Kidney (tissue), 22 donors: ENCODE measurements at places on chromosomes 6 and 20. TPM values are rescaled to one million over a fixed set of nuclear protein-coding genes. Genes with fewer than 3 reads are reported as not detected.

- DNase-seq: no peak
These were observed 105.8 kb downstream of the JARID2 start for GRCh38 chr6:15351631-15352030.

NNAT gene
- total RNA-seq: 0.25 TPM

- DNase-seq: no peak
These were observed 141.7 kb upstream of the RPS6KA2 start for GRCh38 chr6:166768761-166769160.

MEP1A gene
- 0.09 TPM for total RNA-seq

DNA sequence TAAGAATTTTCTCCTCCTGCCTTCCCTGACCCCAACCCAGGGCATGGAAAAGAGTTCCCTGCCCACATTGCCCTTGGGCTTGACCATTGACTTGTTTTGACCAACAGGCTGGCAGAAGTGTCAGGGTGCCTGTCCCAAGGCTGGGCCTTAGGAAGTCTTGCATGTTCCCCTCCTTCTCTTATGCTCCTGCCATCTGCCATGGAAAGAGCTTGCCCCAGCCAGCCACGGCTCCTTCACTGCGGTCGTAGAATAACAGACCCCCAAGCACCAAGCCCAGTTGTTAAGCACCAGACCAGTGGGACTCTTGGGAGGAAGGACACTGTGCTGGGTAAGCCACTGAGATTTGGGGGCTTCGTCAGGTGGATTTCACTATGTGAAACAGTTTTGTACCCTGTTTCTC lies 53.6 kb downstream of the SNX5 start:
- no peak for DNase-seq

DNA sequence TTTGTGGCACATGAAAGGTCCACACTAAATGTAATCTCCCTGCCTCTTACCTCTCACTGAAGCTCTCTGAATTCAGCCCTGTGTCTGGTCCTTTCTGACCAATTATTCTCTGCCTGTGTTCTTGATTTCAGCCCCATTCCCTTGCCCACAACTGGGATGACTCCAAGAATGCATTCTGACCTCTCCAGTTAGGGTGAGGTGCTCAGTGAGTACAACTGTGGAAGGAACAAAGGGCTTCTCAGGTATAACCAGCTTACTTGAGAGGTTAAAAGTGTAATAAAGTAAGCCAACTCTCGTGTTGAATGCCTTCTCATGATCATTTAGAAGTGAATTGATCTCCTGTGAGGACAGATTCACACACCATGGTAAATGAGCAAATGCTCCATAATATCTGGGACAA lies 88.1 kb downstream of the GCLC start:
- DNase-seq: no peak

OPN5 gene
- total RNA-seq: 0.16 TPM

DNA sequence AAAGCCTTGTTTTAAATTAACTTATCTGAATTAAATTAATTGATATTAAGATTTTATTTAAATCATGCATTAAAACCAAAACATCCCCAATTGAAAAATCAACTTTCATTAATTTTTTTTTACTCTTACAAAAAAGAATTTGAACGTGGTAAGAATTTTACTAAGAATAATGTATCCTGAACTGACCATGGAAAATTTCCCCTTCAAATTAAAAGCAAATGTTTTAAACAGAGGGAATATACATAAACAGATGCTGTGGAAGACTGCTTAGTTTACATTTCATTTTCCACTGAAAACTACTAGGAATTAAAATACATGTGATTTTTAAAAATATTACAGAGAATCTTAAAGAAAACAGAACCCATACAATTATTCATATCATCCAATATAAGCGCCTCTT lies 2.3 kb downstream of the RNF24 start:
- DNase-seq: no peak

PSORS1C2 gene
- not detected for total RNA-seq

DNA sequence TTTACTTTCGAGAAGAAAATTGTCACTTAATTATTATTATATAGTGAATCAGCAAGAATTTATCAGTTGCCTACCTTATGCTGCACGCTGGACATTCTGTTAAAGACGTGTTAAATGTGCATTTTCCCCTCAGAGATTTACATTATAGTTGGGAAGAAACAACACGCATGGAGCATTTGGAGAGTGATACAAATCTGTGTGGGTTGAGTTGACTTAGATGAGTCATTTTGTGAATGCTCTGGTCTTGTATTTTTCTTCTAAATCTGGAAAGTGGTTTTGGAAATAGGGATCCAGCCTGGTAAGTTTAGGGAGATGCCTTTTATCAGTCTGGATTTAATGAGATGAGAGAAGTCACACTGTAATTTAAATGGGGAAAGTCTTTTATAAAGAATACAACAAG lies 24.0 kb upstream of the SMIM26 start:
- DNase-seq: no peak

GRCh38 chr6:30612213-30612612 lies 4.8 kb downstream of the PPP1R10 start:
- DNase-seq: no peak

- no peak for DNase-seq
These were observed 754.8 kb upstream of the DEFB115 start for GRCh38 chr20:30502670-30503069.

GRCh38 chr6:170529839-170530469 lies 23.2 kb downstream of the PSMB1 start:
- peak; percentile 90 for DNase-seq

RANBP9 gene
- total RNA-seq: 29.0 TPM

DNA sequence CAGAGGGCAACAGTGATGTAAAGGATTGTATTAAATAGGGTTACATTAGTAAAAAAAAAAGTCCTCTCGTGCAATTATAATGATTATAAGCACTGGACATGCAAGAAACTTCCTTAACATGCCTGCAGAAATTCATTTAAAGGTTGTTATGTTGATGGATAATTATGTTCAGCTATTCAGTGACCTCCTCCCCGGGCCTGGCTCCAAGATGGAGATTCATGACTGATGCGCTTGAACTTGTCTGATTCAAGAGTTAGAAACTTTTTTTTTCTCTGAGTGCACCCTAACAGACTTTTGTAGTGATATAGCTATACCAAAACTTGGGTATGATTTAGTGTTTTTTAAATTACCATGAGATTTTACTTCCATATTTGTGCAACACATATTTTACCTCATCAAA lies 1170.0 kb upstream of the CITED2 start:
- DNase-seq: no peak

GRCh38 chr6:43189776-43190304 lies 7.8 kb downstream of the CUL9 start:
- DNase-seq: no peak

VSTM2L gene
- 4.1 TPM for total RNA-seq

GRCh38 chr6:168292826-168293225 lies 26.8 kb downstream of the DACT2 start:
- DNase-seq: peak; percentile 61

DNA sequence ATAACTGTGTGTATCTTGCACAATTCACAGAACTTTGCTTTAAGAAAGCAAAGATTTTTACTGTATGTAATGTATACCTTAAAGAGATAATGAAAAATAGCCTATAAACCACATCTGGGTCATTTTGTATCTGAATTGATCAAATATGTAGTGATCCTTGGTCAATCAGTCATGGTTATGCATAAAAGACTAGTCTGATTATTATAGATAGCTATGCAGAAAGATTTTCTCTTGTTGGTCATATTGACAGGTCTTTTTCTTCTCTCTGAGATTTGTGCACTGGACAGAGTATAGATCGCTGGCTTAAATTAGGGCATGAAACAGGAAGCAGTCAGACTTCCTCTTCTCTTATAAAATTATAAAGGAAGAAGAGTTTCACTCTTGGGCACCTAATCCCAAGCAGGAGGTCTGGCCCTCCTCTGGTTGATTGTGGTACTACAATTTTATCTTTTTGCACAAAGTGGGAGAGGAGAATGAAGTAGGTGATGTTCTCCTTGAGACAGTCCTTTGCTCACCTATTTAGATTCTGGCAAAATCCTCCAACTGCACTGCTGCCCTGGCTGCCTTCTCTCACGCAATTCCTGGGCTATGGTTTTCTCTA lies 380.9 kb upstream of the RGS17 start:
- no peak for DNase-seq

- peak; percentile 36 for DNase-seq
These were observed 7.8 kb downstream of the NAA20 start for GRCh38 chr20:20024942-20025341.

NOP56 gene
- total RNA-seq: 110 TPM

DNA sequence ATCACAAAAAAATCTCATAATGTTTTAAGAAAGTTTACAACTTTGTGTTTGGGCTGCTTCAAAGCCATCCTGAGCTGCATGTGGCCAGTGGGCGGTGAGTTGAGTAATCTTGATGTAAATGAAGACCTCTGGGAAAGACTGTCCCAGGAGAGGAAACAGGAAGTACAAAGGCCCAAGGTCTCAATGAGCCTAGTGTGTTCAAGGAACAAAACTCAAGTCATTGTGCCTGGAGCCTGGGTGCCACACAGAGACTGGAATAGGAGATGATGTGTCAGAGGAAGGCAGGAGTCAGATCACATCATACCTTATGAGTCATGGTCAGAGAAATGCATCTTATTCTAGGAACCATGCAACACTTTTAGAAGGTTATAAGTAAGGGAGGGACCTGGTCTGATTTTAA lies 51.5 kb downstream of the COL19A1 start:
- DNase-seq: no peak

CPNE5 gene
- 7.1 TPM for total RNA-seq

GRCh38 chr20:63766695-63767426 lies 27.3 kb downstream of the SLC2A4RG start:
- DNase-seq: peak; percentile 49

DNA sequence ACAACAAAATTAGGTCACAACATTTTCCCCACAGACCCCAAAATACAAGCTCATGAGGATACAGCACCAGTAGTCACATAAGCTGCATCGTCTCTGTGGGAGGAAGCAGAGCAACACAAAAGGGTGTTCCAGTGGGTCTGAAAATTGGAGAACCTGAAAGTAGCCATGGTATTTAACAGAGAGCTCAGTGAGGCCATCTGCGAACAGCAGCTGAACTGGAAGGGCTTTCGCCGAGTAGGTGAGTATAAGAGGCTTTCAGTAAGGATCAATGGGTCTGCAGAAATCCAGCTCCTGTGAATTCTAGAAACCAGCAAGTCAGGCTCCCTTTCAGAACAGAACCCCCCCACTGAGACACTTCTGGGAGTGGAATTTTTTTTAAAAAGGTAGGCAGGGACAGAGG lies 120.0 kb upstream of the RREB1 start:
- no peak for DNase-seq

BNIP5 gene
- 0.44 TPM for total RNA-seq

GRCh38 chr6:109770779-109771178 lies 79.7 kb downstream of the FIG4 start:
- DNase-seq: no peak

DNA sequence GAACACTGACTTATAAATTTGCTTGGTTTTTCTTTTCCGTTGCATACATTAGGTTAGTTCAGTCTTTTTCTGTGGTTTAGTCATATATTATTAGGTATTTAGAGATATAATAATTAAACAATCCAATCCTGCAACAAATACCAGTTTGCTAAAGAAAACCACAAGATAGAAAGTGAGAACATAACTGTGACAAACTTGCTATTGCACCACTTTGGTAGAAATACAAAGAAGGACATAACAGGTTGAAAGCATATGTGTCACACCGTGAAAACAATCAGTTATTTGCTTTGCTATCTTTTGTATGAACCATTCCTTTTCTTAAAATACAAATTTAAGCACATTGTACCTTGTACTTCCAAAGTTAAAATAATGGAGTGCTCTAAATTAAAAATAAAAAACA lies 42.0 kb upstream of the KCNQ5 start:
- no peak for DNase-seq

- DNase-seq: no peak
These were observed 405.7 kb upstream of the CITED2 start for GRCh38 chr6:139779988-139780774.

GRCh38 chr6:169225131-169225576 lies 28.5 kb downstream of the THBS2 start:
- no peak for DNase-seq

DNA sequence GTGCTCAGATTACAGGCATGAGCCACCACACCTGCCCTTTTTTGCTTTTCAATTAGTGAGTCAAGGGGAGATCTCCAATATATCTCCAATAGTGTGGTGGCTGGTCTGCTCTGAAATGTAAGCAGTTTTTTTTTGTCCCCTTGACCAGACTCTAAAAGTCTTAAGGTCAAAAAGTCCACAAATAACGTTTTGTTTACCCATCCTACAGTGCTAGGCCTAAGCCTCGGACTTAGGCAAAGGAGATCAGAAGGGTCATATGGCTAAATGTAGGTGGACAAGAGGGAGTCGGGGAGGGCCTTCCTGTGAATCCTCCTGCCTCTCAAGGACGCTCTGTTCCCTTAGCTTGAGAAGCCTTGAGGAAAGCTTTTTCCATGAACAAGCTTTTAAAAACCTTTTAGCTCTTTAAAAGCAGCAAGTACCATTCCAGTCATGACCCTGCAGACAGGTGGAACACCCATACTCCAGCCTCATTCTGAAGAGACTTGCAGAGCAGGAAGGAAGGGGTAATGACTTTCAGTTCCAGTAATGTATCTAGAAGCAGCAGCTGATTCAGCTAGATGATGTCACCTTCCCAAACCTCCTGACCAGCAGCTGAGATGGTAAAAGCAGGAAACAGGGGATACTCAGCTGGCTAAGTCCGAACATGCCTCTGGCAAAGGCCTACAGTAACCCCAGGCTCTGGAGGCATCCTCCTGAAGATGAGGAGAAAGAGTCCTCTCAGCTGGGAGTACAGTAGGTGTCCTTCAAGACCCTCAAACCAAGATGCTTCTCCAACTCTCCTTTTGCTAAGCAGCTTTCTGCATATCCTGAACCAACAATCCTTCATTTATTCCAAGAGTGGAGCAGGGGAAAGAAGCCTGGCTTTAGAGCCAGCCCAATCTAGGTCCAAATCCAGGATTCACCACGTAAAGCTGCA lies 23.6 kb downstream of the BCL2L1 start:
- no peak for DNase-seq

DNA sequence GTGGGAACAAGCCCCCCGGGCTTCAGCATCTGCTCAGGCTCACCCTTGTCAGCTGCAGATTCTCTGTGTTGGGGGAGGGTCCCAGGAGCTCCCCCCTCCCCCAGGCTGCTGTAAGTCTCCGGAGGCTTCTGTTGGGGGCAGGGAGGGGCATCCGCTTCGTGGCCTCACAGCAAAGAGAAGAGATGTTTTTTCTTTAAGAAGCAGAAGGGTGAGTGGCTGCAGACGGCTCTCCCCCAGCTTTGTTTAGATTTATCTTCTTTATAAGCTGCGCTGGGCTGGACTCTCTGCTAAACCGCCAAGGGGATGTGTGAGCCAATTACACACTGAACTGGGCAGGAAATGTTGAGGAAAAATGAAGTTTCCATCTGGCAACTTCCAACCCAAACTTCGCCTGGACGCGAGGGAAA lies 48.7 kb upstream of the GATA5 start:
- peak; percentile 73 for DNase-seq

FNDC1 gene
- total RNA-seq: 1.3 TPM

- no peak for DNase-seq
These were observed 148.7 kb downstream of the SOX4 start for GRCh38 chr6:21742238-21742660.

- no peak for DNase-seq
These were observed 28.4 kb upstream of the LY86 start for GRCh38 chr6:6559994-6560570.

GRCh38 chr20:62675877-62676260 lies 32.8 kb upstream of the NTSR1 start:
- no peak for DNase-seq

IL17A gene
- total RNA-seq: not detected

NFYA gene
- 22.5 TPM for total RNA-seq
